ENCODE measurements at places on chromosomes 2 and 18.

DNA sequence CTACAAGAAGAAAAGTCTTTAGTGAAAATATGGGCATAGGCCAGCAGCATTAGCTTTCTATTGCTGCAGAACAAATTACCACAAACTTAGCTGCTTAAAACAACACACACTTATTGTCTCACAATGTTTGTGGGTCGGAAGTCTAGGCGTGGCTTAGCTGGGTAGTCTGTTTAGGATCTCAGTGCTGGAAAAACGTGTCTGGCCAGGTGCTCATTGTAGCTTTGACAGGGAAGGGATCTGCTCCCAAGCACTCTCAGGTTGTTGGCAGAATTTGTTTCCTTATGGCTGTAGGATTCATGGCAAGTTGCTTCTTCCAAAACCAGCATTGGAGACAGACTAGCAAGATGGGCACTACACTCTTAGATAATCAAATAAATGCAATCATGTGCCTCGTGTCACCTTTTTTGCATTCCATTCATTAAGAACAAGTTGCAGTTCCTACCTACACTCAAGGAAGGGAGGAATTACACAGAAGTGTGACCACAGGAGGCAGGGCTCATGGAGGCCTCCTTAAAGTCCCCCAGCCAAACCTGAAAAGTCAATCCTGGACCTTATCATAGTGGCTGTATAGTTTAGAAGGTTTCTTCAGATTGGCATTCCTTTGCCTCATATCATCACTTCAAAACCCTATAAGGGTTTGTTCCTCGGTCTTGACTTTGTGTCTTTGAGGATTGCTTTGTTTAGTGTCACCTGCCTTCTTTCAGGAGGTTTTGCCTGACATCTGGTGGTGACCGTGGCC, 17.3 kb downstream of the MRPL30 start:
- DNase-seq = no peak

DNA sequence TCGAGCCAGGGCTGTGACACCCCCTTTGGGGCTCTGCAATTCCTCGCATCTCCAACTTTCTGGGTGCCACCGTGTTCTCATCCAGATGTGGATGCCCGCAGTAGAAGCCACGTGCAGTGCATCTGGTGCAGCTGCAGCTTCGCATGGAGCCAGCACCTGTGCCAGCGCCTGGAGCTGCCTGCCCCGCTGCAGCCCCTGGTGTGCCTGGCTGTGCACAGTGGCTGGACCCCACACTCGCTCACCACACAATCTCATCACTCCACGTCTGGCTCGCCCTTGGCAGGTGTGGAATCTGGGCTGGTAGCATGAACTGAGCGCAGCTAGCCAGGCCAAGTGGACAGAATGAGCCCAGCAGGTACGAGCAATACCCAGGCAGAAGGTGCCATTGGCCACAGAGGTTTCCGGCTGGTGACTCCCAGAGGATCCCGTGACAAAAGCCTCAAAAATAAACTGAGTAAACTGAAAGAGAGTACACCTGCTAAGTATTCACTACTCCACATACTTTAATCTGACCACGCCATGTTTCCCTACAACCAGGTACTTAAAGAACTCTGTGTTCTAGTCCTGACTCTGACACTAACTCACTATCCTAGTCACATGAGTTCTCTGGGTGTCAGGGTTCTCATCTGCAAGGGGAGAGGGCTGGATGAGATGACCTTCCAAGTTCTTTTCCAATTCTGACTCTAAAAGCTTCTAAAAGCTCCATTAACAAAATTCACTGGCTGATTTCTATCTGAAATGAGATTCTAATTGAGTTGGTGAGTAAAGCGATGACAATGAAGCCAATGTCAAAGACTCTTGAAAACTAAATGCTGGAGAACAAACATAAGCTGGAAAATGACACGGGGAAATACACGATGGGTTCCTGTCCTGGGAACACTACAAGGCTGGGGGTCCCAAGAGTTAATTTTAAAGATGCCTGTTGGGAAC, 37.1 kb downstream of the RNF152 start:
- no peak for DNase-seq

DNA sequence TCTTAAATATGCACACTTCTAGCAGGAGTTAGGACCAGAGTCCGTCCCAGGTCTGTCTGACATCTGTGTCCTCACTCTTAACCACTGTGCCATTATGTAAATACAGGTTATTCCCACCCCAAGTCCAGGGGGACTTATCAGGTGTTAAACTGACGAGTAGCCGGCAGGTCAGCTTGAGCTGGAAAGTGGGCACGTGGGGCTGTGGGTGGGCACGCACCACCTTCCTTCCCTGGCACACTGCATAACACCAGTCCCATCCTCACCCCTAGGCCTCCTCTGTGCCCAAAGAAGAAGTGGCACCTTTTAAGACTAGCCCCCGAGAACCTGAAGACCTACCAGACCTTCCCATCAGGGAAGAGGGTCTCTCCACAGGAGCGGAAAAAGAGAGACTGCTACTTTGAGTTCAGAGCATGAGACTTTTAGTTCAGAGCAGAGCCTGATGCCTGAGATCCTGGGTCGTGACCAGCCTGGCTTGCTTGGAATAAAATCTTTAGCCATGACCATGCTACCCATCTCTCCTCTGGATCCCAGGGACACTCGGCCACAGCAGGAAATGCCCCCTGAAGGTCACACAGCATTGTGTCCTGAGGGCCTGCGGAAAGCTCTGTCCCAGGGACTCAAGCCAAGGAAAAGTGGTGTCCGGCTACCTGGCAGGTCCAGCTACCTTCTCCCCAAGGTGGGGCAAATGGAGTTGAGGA, 62.0 kb downstream of the CIB4 start:
- DNase-seq = no peak

- no peak for DNase-seq
Measured at GRCh38 chr18:59565957-59566356, 131.3 kb downstream of the CCBE1 start.

DNA sequence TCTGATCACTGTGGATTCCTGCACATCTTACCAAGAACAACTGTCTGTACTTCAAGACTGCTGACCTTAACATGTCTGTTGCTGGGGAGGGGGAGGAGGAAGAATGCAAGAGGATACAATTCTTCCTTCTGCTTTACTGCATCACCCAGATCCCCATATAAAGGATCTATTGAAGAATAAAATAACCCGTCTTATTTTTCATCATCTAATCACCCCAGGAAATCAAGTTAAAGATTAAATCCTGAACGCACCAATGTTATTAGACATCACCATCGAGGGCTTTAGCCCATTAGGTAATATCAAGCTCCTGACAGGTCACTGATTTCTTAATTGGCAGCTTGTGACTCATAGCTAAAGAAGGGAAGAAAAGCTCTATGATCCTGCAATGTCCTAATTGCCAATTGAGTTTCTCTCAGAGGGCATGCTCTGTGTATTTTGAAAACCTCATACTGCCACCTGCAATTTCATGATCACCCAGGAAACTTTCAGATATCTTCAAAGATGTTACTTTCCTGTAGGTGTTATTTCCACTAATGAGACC, 75.4 kb upstream of the KCNE4 start:
- DNase-seq = no peak

- no peak for DNase-seq
Measured at GRCh38 chr18:46793565-46793964, 36.7 kb upstream of the ST8SIA5 start.

DNA sequence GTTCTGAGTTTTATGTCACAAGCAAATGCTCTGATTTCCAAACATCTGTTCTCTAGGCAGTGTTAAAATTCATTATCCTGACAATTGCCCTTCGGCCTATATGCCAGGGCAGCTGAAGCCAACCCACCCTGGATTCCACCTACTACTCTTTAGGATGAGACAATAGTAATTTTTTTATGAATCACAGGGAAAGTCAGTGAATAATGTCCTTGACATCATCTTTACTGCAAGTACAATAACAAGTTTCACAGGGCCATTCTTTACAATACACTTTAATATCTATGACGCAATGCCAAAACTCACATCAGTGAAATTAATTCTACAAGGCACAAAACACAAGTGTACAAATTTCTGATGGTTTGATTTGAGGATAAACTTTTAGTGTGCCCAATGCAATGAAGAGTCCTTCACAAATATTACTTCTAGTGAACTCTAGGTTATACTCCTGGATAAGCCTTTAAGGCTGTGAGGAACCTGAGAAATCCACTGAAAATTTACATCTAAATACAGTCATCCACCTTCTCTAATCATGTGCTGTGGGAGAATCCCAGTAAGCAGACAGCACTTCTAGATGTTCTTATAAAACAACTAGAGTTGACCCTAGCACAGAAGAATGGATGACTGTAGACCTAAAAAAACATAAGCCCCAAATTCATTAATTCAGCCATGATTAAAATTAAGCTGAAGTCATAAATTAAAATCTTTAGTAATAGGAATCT, 77.3 kb upstream of the CTLA4 start:
- DNase-seq = no peak

DNA sequence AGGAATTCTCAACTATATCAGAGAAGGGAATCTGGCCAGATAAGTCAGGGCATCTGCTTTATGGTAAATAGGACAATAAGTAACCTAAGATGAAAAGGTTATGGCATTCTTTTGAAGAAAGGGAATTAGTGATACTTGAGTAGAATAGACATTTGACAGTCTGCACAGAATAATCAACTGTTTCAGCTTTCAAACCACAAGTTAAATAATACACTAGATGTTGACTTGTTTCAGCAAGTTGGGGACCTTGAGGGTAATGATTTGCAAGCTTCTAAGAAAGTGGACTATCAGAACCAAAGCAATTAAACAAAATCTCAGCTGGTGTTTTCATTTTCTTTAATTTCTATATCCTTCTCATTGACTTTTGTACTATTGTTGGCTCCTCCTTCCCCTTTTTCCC, 54.5 kb downstream of the SLC39A10 start:
- no peak for DNase-seq

- DNase-seq = no peak
Measured at GRCh38 chr18:76431437-76432273, 63.4 kb downstream of the ZNF516 start.

- DNase-seq = no peak
Measured at GRCh38 chr18:73741946-73742345, 405.7 kb downstream of the FBXO15 start.
